PC-3 (cell line): ENCODE measurements at places on chromosomes 7 and 10.

- no peaks in the 10 kb centered on the region for H3K4me1 ChIP-seq
- no peak for DNase-seq
- H3K27me3 ChIP-seq: peaks cover 50% of the 10 kb centered on the region
- no peak overlapping the region for H3K27ac ChIP-seq
- no peak overlapping the region for H3K4me3 ChIP-seq
Observed at GRCh38 chr7:93390660-93391059, 158.5 kb downstream of the VPS50 start.

DNA sequence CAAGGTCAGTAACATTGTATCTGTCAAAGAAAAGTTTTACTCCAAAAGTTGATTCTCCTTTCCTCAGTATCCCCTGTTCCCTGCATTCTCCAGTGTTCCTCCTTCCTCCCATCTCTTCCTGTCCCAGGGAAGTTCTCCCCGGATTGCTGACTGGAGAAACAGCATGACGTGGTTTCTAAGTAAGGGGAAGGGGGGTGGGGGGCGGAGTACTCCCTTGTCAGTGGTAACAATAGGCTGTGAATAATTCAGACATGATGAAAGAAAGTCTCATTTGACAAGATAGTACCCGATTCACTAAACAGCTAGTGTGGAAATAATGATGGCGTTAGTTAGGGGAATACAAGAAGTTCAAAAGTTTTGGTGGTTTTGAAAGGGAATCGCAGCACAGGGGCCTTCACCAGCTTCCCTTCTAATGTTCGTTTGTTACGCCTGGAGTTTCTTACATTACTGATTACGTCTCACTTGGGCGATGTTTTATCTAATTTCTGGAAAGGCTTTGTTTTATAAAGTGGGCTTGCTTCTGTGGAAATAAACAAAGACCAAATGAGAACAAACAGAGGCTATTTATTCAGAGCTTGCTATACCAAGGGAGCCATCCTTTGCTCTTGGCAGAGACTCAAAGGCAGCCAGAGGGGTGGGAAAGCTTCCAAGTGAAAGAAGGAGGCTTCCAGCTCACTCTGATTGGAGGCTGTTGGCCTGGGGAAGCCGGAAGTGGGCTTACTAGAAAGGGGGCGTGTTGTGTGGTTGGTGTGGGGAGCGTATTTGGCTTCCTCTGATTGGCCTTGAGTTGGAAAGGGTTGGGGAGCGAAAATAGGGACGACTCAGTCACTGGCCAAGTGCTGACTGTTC, 453.7 kb downstream of the SDK1 start:
- H3K36me3 ChIP-seq: no peaks in the 10 kb centered on the region
- peaks cover 5% of the 10 kb centered on the region; the same call in 1 of the 2 replicates for H3K4me1 ChIP-seq
- no peaks in the 10 kb centered on the region for H3K27me3 ChIP-seq
- peak; percentile 25 for DNase-seq
- H3K27ac ChIP-seq: no peak overlapping the region
- H3K4me3 ChIP-seq: no peak overlapping the region

- no peaks in the 10 kb centered on the region for H3K27me3 ChIP-seq
- no peak overlapping the region for H3K27ac ChIP-seq
- no peaks in the 10 kb centered on the region for H3K36me3 ChIP-seq
- no peak for DNase-seq
- H3K4me3 ChIP-seq: no peak overlapping the region
Observed at GRCh38 chr7:79284211-79284610, 169.3 kb downstream of the MAGI2 start.

DNA sequence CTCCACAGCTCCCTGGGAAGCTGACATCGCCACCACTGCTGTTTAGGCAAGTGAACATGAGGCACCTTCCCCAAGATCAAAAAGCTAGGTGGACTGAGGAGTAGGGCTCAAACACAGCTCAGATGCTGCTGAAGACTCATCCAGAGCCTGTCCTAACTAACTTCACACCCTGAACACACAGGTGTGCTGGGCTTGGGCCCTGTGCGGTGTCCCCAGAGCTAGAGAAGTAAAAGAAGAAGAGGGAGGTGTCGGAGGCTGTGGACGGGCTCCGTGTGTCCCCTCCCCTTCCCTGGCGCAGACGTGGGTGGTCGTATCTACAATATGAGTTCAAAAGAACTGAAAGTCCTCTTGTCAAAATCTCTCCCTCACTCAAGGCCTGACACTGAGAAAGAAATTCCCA, 373.4 kb upstream of the MGMT start:
- H3K27ac ChIP-seq: no peak overlapping the region
- H3K4me1 ChIP-seq: no peaks in the 10 kb centered on the region
- H3K27me3 ChIP-seq: no peaks in the 10 kb centered on the region
- DNase-seq: no peak

GRCh38 chr7:101116898-101117297, 10.0 kb upstream of the SERPINE1 start:
- no peaks in the 10 kb centered on the region for H3K36me3 ChIP-seq
- H3K4me1 ChIP-seq: peaks cover 24% of the 10 kb centered on the region
- H3K27ac ChIP-seq: no peak overlapping the region
- no peaks in the 10 kb centered on the region for H3K27me3 ChIP-seq

GRCh38 chr7:74656441-74656836, 1.1 kb upstream of the GTF2I start:
- H3K27ac ChIP-seq: peak overlapping the region; percentile 77
- H3K4me3 ChIP-seq: peak overlapping the region; percentile 95
- peaks cover 38% of the 10 kb centered on the region for H3K4me1 ChIP-seq
- no peaks in the 10 kb centered on the region for H3K36me3 ChIP-seq
- DNase-seq: peak; percentile 45
